Upper lobe of right lung (tissue), 1 donor: ENCODE measurements at places on chromosomes 6 and 20. TPM values are rescaled to one million over a fixed set of nuclear protein-coding genes. Genes with fewer than 3 reads are reported as not detected.
A peak's percentile ranks its signal among the peaks of the same experiment; 100 is the strongest.

AGPAT4 gene
- 16.6 TPM for total RNA-seq

PXMP4 gene
- total RNA-seq: 35.6 TPM

PTPN1 gene
- 101 TPM for total RNA-seq

KHDC1 gene
- 1.9 TPM for total RNA-seq

DNA sequence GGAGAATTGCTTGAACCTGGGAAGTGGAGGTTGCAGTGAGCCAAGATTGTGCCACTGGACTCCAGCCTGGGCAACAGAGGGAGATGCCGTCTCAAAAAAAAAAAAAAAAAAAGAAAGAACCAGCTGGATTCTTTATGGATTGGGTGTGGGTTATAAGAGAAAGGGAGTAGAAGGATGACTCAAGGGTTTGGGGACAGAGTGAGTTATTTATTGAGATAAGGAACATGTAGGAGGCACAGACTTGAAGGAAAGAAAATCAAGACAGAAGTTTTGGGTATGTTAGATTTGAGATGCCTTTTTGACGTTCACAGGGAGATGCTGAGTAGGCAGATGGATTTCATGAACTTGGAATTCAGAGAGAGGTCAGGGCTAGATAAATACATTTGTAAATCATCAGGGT, 47.6 kb downstream of the KIZ start:
- no peak overlapping the region for H3K4me3 ChIP-seq
- no peak for DNase-seq
- H3K27me3 ChIP-seq: no peaks in the 10 kb centered on the region
- H3K36me3 ChIP-seq: no peaks in the 10 kb centered on the region

DNA sequence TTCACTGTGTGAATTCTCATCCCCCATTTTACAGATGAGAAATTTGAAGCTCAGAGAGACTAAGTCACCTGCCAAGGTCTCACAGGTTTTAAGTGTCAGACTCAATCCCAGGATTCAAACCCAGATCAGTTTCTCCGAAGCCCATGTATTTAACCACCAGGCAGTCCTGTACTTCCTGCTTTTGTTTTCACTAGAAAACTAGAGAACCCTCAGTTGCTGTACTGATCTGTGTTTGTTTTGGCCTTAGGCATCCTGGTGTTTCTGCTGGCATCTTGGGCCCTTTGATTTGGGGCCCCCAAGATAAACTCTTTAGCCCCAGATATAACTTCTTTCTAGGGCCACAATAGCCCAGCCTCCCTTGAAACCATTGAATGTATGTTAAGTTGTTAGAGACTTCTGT, 36.5 kb downstream of the PPP1R16B start:
- H3K4me3 ChIP-seq: no peak overlapping the region
- H3K4me1 ChIP-seq: peaks cover 4% of the 10 kb centered on the region
- H3K36me3 ChIP-seq: no peaks in the 10 kb centered on the region
- H3K27ac ChIP-seq: no peak overlapping the region

- peak overlapping the region; percentile 75 for H3K27ac ChIP-seq
- H3K4me1 ChIP-seq: no peaks in the 10 kb centered on the region
- no peaks in the 10 kb centered on the region for H3K27me3 ChIP-seq
- H3K36me3 ChIP-seq: no peaks in the 10 kb centered on the region
- no peak overlapping the region for H3K4me3 ChIP-seq
These were observed 9.4 kb upstream of the HLA-DQA1 start for GRCh38 chr6:32627831-32628230.

GRCh38 chr20:44916586-44916985, 6.7 kb downstream of the PABPC1L start:
- H3K4me3 ChIP-seq: no peak overlapping the region
- DNase-seq: no peak

DNA sequence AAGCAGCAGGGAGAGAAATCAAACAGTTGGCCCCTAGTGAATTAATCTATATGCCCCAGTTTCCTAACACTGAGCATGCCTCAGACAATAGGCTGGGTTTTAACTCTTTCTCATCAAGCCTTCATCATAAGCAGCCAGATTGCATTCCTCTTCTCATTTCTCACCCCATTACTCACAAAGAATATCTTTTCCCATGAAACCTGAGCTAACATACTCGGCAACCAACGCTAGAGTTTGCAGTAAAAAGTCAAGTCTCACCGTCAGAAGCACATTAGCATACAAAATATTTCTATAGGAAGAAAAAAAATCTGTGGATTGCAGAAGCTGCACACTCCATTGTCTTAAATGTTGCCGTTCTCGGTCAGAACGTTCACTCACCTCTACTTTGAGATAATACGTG, 429.9 kb upstream of the ARID1B start:
- no peaks in the 10 kb centered on the region for H3K27me3 ChIP-seq
- DNase-seq: no peak
- no peaks in the 10 kb centered on the region for H3K4me1 ChIP-seq
- no peaks in the 10 kb centered on the region for H3K36me3 ChIP-seq
- no peak overlapping the region for H3K4me3 ChIP-seq
- H3K27ac ChIP-seq: no peak overlapping the region

DNA sequence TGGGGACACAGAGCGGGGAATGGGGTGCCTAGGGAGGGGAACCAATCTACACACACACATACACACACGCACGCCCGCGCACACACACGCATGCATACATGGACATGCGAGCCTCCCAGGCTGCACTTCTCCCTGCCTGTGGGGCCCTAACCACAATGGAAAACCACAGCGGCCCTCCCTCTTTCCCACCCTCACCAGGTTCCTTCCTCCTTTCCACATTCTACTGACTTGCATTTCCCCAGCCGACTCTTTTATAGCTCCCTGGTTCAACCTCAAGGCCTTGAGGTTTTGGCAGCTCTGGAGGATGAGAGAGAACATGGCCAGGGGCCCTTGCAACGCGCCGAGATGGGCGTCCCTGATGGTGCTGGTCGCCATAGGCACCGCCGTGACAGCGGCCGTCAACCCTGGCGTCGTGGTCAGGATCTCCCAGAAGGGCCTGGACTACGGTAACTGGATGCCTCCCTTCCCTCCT, at the start of gene BPI:
TSS of gene BPI (plus strand) at position 249 of the 472 bp plus-strand sequence. CDS start at position 317, 68 bp downstream.
- no peak within 1 kb of the TSS for H3K4me3 ChIP-seq
- H3K36me3 ChIP-seq: no peaks in the 10 kb centered on the region

- no peaks in the 10 kb centered on the region for H3K27me3 ChIP-seq
- H3K4me1 ChIP-seq: peaks cover 4% of the 10 kb centered on the region
These were observed 71.1 kb downstream of the SLC22A23 start for GRCh38 chr6:3385660-3386151.

DNA sequence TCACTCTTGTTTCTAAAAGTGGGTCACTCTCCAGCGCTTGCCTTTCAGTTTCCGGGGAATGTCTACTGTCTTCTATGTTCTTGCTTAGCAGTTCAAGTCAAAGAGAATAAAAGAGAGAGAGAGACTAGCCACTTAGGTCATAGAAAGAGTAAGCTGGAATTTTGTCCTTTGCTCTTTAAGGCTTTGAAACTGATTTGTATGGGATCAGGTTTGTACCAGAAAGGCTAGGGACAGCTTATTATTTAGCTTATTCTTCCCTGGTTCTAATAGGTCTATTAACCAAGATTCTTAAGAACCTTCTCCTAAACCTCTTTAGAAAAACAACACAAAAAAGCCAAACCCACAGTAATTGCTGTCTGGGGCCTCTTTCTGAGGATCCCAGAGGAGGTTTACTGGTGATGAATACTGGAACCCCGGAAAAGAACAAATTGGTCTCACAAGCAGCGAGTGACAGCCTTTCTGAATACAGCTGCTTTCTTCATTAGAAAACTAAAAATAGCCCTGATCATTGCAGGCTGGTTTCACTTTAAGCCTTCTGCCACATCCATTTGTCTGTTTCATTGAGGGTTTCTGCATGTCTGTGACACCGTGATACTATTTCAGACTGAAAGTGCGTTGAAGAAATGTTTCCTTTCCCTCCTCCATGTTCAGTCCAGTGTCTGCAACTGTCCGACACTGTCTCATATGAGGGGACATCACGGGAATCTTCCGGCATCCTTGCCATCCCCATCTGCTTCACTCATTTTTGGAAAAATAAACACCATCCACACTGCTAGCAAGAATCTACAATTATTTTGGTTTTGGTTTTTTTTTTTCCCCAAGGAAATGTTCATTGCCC, 75.1 kb upstream of the ATXN1 start:
- H3K27me3 ChIP-seq: no peaks in the 10 kb centered on the region
- H3K27ac ChIP-seq: peak overlapping the region; percentile 44
- H3K4me3 ChIP-seq: peak overlapping the region; percentile 14
- no peaks in the 10 kb centered on the region for H3K36me3 ChIP-seq
- DNase-seq: no peak
- no peaks in the 10 kb centered on the region for H3K4me1 ChIP-seq

DNA sequence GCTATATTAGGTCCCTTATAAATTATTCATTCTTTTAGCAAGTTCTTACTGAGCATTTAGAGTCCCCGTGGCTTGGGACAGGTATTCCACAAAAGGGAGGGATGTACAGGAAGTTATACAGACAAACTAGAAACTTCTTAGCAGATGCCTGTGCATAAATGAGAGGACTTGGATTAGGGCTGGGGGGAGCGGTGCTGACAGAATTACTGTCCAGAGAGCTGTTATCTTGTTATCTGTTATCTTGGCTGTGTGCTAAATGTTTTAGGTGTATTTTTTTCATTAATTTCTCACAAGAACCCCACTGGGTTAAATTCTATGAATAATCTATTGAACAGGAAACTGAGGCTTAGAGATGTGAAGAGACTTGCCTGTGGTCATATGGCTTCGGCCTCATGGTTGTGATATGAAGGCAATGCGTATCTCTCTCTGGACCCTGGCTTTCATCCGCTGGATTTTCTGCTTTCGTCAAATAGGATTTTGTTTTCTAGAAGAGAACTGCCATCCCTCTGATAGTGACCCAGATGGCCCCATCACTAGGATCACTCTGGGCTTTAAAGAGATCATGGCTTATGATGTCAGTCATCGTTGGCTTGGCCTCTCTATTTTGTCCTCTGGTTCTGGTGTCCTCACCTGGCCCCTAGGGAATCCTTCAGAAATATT, 32.3 kb upstream of the RREB1 start:
- no peaks in the 10 kb centered on the region for H3K36me3 ChIP-seq
- no peak overlapping the region for H3K27ac ChIP-seq
- no peak overlapping the region for H3K4me3 ChIP-seq
- DNase-seq: no peak

DNA sequence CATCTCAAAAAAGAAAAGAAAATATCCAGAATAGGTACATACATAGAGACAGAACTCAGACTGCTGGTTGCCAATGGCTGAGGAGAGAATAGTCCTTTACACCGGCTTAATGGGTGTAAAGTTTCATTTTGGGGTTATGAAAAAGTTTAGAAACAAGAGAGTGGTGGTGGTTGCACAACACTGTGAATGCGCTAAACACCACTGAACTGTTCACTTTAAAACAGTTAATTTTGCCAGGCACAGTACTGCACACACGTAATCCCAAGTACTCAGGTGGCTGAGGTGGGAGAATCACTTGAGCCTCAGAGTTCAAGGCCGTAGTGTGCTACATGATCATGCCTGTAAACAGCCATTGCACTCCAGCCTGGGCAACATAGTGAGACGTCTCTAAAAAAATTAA, 7.6 kb downstream of the ILRUN start:
- no peaks in the 10 kb centered on the region for H3K36me3 ChIP-seq
- H3K4me1 ChIP-seq: peaks cover 13% of the 10 kb centered on the region
- DNase-seq: no peak
- H3K4me3 ChIP-seq: no peak overlapping the region
- no peaks in the 10 kb centered on the region for H3K27me3 ChIP-seq

GRCh38 chr6:105151644-105152043, 28.2 kb downstream of the POPDC3 start:
- no peak overlapping the region for H3K27ac ChIP-seq
- no peak overlapping the region for H3K4me3 ChIP-seq
- no peaks in the 10 kb centered on the region for H3K4me1 ChIP-seq
- H3K36me3 ChIP-seq: no peaks in the 10 kb centered on the region
- H3K27me3 ChIP-seq: no peaks in the 10 kb centered on the region

GRCh38 chr20:2151858-2152281, 50.2 kb downstream of the STK35 start:
- H3K4me3 ChIP-seq: no peak overlapping the region
- peak overlapping the region; percentile 37 for H3K27ac ChIP-seq
- H3K4me1 ChIP-seq: peaks cover 18% of the 10 kb centered on the region
- H3K36me3 ChIP-seq: no peaks in the 10 kb centered on the region
- no peaks in the 10 kb centered on the region for H3K27me3 ChIP-seq

GRCh38 chr6:44646355-44646754, 258.8 kb downstream of the CDC5L start:
- peak; percentile 25 for DNase-seq
- no peaks in the 10 kb centered on the region for H3K36me3 ChIP-seq
- no peaks in the 10 kb centered on the region for H3K4me1 ChIP-seq
- H3K27me3 ChIP-seq: no peaks in the 10 kb centered on the region
- no peak overlapping the region for H3K4me3 ChIP-seq
- no peak overlapping the region for H3K27ac ChIP-seq

DNA sequence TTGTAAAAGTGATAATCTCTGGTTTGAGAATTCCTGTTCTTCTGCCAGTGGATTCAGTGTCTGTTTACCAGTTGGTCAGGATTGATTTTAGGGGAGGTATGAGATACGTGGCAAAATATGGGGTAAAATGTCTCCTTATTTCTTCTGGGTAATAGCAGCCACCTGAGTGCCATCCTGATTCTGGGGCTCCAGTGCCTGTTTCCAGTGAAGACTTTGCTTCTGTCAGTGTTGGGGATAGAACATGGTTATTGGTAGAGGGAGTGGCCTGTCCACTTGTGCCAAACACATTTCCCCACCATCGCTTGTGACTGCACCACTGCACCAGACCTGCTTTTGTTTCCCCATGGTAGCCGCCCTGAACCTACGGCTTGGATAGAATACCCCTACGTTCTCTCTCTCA, 15.7 kb downstream of the PANK2 start:
- H3K27me3 ChIP-seq: no peaks in the 10 kb centered on the region
- no peak overlapping the region for H3K27ac ChIP-seq
- H3K4me1 ChIP-seq: peaks cover 43% of the 10 kb centered on the region
- no peak for DNase-seq
- H3K4me3 ChIP-seq: no peak overlapping the region

DNA sequence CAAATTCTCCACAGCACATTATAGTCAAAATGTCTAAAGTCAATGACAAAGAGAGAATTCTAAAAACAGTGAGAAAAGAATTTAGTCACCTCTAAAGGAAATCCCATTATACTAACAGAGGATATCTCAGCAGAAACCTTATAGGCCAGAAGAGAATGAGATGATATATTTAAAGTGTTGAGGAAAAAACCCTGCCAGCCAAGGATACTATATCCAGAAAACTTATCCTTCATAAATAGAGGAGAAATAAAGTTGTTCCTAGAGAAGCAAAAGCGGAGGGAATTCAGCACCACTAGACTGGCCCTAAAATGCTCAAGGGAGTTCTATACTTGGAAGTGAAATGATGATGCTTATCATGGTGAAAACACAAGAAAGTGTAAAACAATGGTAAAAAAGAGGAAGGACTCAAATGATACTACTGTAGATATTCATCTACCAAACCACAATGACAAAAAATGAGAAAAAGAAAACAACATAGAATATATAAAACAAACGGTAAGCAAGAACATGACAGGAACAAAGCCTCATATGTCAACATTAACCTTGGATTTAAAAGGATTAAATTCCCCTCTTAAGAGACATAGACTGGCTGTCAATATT, 16.7 kb downstream of the GPRC6A start:
- no peaks in the 10 kb centered on the region for H3K36me3 ChIP-seq
- H3K27me3 ChIP-seq: no peaks in the 10 kb centered on the region
- no peak overlapping the region for H3K27ac ChIP-seq
- H3K4me1 ChIP-seq: no peaks in the 10 kb centered on the region
- no peak overlapping the region for H3K4me3 ChIP-seq
- DNase-seq: no peak
